ENCODE measurements at places on chromosomes 1 and 21. TPM values are rescaled to one million over a fixed set of nuclear protein-coding genes. Genes with fewer than 3 reads are reported as not detected.

IL10 gene
- 0.87 TPM for total RNA-seq

GPR52 gene
- 0.99 TPM for total RNA-seq

KIF17 gene
- total RNA-seq, result not detected

SASS6 gene
- 1.8 TPM for total RNA-seq

GREM2 gene
- total RNA-seq, result 0.28 TPM

AUNIP gene
- not detected for total RNA-seq

ADAR gene
- 206 TPM for total RNA-seq

KIF14 gene
- total RNA-seq, result 0.11 TPM

APOBEC4 gene
- not detected for total RNA-seq

MATN1 gene
- total RNA-seq, result 2.5 TPM

GPR37L1 gene
- not detected for total RNA-seq

DCST1 gene
- total RNA-seq, result 0.39 TPM

HCN3 gene
- 1.8 TPM for total RNA-seq

TTC39A gene
- not detected for total RNA-seq

NTRK1 gene
- 0.42 TPM for total RNA-seq

PLA2G2C gene
- not detected for total RNA-seq

CD164L2 gene
- total RNA-seq, result not detected

MAB21L3 gene
- not detected for total RNA-seq

- H3K27ac ChIP-seq, result no peak overlapping the region
- no peaks in the 10 kb centered on the region for H3K27me3 ChIP-seq
- H3K4me1 ChIP-seq, result no peaks in the 10 kb centered on the region
- DNase-seq, result no peak
- peaks cover 5% of the 10 kb centered on the region for H3K36me3 ChIP-seq
- no peak overlapping the region for H3K4me3 ChIP-seq
Observed at GRCh38 chr1:205842229-205842628, 7.7 kb downstream of the PM20D1 start.

DNA sequence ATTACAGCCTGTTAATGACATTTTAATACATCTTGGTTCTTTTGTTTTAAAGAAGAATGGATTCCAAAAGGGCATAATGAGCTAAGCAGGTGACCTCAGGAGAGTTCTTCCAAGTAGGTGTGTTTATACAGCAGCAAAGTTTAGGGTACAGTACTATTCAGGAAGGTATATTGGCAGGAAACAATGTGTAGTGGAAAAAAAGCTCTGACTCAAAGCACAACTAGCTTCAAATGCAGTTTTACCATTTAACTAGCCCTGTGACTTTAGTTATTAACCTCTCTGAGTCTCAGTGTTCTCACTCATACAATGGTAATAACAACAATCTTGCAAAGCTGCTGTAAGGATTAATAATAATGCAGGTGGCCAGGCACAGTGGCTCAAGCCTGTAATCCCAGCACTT lies 29.9 kb downstream of the FAF1 start:
- no peak overlapping the region for H3K4me3 ChIP-seq
- H3K27ac ChIP-seq, result no peak overlapping the region
- no peaks in the 10 kb centered on the region for H3K4me1 ChIP-seq
- DNase-seq, result no peak
- H3K27me3 ChIP-seq, result no peaks in the 10 kb centered on the region

GRCh38 chr1:109543283-109543987 lies 3.8 kb downstream of the GPR61 start:
- H3K4me3 ChIP-seq, result no peak overlapping the region
- DNase-seq, result no peak
- no peak overlapping the region for H3K27ac ChIP-seq
- no peaks in the 10 kb centered on the region for H3K27me3 ChIP-seq

DNA sequence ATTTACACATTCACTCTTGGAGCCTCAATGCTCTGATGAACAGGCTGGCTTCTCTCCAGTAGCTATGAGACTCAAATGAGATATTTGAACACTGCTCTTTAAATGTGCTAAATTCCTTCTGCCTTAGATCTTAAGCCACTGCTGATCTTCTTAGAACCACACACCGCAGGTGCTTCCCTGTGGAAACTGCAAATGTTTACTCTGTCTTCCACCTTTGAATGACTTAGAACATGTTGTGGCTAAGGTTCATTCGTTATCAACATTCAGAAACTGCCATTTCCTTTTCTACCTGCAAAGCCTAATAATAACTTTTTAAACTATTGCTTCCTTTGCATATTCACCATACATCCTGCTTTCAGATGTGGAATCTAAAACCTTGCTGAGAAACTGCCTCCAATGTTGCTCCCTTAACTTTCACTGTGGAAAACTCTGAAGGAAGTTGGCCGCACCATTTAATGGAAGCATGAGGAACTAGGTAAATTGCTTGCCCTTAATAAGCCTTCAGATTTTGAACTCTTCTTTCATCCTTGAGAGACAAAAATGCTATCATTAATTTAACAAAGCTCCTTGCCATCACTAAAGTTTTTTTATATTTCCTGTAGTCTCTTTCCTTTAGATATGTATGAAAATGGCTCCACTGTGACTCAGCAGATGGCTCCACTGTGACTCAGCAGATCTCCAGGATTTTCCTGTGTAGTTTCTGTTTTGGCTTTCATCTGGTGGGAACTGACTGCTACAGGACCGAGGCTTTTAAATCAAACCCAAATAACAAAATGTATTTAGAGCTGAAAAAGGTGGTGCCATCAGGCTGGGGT lies 143.8 kb downstream of the TNFSF18 start:
- H3K36me3 ChIP-seq, result no peaks in the 10 kb centered on the region
- H3K27ac ChIP-seq, result peak overlapping the region; percentile 32
- no peak for DNase-seq
- peaks cover 9% of the 10 kb centered on the region for H3K4me1 ChIP-seq
- H3K4me3 ChIP-seq, result no peak overlapping the region
- H3K27me3 ChIP-seq, result no peaks in the 10 kb centered on the region

- H3K27ac ChIP-seq, result no peak overlapping the region
- H3K27me3 ChIP-seq, result no peaks in the 10 kb centered on the region
- peaks cover 1% of the 10 kb centered on the region for H3K4me1 ChIP-seq
- peaks cover 91% of the 10 kb centered on the region for H3K36me3 ChIP-seq
- H3K4me3 ChIP-seq, result no peak overlapping the region
- DNase-seq, result no peak
Observed at GRCh38 chr1:155952505-155952890, 11.1 kb downstream of the RXFP4 start.

DNA sequence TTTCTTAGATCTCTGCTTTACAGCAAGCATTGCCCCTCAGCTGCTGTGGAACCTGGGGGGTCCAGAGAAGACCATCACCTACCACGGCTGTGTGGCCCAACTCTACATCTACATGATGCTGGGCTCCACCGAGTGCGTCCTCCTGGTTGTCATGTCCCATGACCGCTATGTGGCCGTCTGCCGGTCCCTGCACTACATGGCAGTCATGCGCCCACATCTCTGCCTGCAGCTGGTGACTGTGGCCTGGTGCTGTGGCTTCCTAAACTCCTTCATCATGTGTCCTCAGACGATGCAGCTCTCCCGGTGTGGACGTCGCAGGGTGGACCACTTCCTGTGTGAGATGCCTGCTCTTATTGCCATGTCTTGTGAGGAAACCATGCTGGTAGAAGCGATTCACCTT lies 33.4 kb upstream of the OR2B11 start:
- H3K27me3 ChIP-seq, result peaks cover 12% of the 10 kb centered on the region
- no peaks in the 10 kb centered on the region for H3K36me3 ChIP-seq
- H3K4me1 ChIP-seq, result no peaks in the 10 kb centered on the region
- no peak overlapping the region for H3K4me3 ChIP-seq

- DNase-seq, result no peak
- no peaks in the 10 kb centered on the region for H3K4me1 ChIP-seq
- no peak overlapping the region for H3K4me3 ChIP-seq
- no peak overlapping the region for H3K27ac ChIP-seq
Observed at GRCh38 chr1:208177656-208178055, 66.5 kb downstream of the PLXNA2 start.

DNA sequence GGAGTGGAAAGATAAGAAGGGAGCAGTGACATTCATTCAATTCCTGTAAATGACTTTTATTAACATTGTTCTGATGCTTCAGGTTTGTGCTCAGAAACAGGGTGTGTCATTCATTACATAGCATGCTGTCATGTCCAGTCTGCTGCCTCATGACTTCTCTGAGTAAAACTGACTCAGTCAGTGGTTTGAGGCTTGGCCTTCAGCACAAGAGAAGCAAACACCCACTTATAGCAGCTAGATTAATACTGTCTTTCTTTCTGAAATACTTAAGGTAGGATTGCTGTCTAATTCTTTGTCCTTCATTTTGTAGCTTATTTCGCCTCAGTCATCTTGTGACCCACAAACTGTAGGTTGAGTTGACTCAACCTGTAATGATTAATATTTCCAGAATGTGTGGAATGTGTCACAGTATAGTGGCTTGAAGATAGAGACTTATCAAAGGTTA lies 32.9 kb downstream of the RASAL2 start:
- H3K27me3 ChIP-seq, result no peaks in the 10 kb centered on the region
- DNase-seq, result no peak
- H3K36me3 ChIP-seq, result no peaks in the 10 kb centered on the region
- no peak overlapping the region for H3K4me3 ChIP-seq

- no peak for DNase-seq
- H3K4me3 ChIP-seq, result no peak overlapping the region
- H3K27ac ChIP-seq, result no peak overlapping the region
- H3K27me3 ChIP-seq, result no peaks in the 10 kb centered on the region
Observed at GRCh38 chr1:63914241-63914640, 140.4 kb downstream of the ROR1 start.

- no peak for DNase-seq
- H3K4me3 ChIP-seq, result no peak overlapping the region
- no peak overlapping the region for H3K27ac ChIP-seq
- no peaks in the 10 kb centered on the region for H3K27me3 ChIP-seq
- H3K4me1 ChIP-seq, result peaks cover 20% of the 10 kb centered on the region
- no peaks in the 10 kb centered on the region for H3K36me3 ChIP-seq
Observed at GRCh38 chr1:202170726-202171125, 10.3 kb upstream of the PTPN7 start.

GRCh38 chr1:13762642-13763041 lies 62.7 kb downstream of the PRDM2 start:
- DNase-seq, result no peak
- H3K36me3 ChIP-seq, result peaks cover 19% of the 10 kb centered on the region
- no peak overlapping the region for H3K27ac ChIP-seq
- no peaks in the 10 kb centered on the region for H3K27me3 ChIP-seq
- no peak overlapping the region for H3K4me3 ChIP-seq

GRCh38 chr21:35333831-35334618 lies 284.9 kb upstream of the RUNX1 start:
- H3K4me1 ChIP-seq, result no peaks in the 10 kb centered on the region
- no peaks in the 10 kb centered on the region for H3K27me3 ChIP-seq
- DNase-seq, result no peak
- H3K27ac ChIP-seq, result no peak overlapping the region
- H3K36me3 ChIP-seq, result no peaks in the 10 kb centered on the region

- no peak for DNase-seq
- no peaks in the 10 kb centered on the region for H3K36me3 ChIP-seq
- H3K27ac ChIP-seq, result peak overlapping the region; percentile 60
Observed at GRCh38 chr1:10495475-10495817, 20.7 kb downstream of the PEX14 start.

All from CD4-positive, alpha-beta T cell (primary cell).